Cortex of kidney (tissue), 1 donor: ENCODE measurements at places on chromosomes 7 and 10.

DNA sequence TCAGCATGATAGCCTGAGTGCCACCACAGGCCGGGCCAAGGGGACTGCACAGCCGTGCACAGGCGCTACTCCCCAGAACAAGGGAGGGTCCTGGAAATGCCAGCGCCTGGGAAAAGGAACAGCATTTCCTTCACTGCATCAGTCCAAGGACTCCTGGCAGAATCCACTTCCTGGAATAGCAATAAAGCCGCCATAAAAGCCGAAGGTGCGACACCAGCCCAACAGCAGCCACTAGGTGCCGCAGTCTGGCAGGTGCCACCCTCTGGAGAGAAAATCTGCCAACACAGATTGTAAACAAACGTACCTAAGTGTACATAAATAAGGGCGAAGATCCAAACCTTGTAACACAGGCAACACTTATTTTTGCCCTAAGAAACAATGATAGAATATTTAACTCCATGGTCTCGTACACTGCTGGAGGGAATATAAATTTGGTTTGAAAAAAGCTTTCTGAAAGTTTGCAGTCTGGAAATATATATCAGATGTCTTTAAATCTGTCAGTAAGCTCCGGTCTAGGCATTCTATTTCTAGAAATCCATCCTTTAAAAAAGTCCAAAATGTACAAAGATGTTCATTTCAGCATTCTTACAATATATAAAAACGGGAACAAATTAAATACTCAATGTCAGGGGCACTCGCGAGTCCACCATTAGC is 22.2 kb downstream of the VOPP1 start:
- DNase-seq: no peak

GRCh38 chr7:90824386-90825307 is 228.5 kb downstream of the CDK14 start:
- no peak for DNase-seq

DNA sequence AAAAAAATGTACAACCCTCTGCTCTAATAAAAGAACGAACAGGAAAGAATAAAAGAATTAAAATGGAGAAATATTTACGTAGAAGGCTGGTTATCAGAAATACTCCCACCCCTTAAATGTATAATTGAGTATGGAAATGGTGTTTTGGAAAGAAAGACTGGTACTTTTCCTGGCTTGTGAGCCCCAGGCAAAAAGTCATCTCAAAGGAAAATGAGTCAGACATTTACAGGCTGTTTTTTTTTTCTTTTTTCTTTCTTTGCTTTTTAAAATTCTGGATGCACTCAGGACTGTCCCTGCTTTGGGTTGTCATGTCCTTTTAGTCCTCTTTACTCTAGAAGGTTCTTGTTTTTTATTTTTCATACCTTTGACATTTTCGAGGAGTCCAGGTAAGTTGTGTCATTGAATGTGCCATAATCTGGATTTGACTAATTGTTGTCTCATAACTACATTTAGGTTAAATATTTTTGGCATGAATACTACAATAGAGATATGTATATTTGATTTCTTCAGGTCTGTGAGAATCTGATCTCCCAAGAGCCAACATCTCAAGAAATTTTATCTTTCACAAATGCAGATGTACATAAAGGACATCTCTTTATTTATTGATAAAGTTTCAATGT is 313.0 kb upstream of the GLI3 start:
- no peak for DNase-seq

GRCh38 chr7:41205600-41205999 is 497.3 kb downstream of the INHBA start:
- DNase-seq: no peak

- DNase-seq: no peak
Measured at GRCh38 chr7:27199849-27200760, at the start of gene HOXA13. TSS of gene HOXA13 (minus strand) at chr7:27200091. CDS start at chr7:27200077, 14 bp downstream.

- no peak for DNase-seq
Measured at GRCh38 chr7:72161534-72161933, 250.6 kb downstream of the CALN1 start.

- no peak for DNase-seq
Measured at GRCh38 chr10:69505636-69506318, 54.5 kb downstream of the TSPAN15 start.

- DNase-seq: no peak
Measured at GRCh38 chr7:66356277-66356721, 151.2 kb downstream of the TPST1 start.

- DNase-seq: no peak
Measured at GRCh38 chr10:33666686-33667480, 332.4 kb upstream of the NRP1 start.
